ENCODE measurements at places on chromosomes 4 and X.

DNA sequence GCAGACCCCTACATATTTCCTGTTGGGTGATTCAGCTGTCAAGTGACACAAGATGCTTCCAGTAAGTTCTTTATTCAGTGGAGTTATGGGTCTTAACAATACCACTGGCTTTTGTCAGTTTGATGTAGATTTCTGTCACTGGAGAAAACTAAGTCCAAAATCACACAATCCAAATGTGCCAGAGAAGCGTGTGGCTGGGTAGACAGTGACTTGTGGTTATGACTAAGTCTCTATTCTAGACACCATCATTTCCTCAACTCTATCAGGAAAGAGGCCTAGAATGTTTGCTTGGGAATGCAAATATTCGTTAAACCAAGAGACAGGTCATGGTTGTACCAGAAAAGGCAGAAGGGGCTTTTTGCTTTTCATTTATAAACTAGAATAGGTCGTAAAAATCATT, 54.4 kb upstream of the HS3ST1 start:
- DNase-seq, result no peak

DNA sequence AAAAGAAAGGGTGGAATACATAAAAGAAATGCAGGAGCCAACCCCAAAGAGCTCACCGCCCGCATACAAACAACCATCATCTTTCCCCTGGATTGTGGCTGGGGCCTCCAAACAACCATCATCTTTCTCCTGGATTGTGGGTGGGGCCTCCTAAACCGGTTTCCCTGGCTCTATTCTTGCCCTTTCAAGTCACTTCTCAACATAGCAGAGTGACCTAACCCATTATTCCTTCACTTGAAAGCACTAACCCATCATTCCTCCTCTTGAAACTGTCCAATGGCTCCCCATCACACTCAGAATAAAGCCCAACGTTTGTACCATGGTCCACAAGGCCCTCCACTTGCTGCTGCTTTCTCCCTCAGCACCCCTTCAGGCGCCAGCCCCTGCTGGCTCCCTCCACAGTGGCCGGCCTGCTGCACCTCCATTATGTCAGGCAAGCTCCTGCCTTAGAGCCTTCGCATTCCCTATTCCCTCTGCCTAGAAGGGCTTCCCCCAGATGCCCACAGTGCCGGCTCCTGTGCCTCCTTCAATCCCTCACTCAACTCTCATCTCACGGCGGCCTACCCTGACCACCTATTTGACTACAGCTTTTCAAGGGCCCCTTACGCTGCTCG, 24.1 kb downstream of the SMIM43 start:
- no peak for DNase-seq

DNA sequence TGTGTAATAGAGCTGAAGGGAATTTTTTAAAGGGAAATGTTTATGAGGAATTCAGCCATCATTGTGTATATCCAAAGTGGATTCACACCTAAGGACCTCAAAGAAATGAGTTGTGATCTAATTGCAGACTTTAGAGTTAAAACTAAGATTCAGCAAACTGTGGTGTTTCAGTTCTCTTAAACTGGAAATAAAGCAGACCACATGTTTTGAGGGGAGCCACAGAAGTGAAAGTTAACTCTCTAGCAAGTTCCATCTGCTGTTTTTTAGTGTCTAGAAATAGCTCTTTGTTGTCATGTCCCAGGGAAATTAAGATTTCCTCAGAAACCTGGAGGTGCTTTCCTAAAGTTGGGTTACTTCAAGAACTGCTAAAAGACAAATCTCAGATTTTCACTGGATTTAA, 97.3 kb upstream of the DDX3X start:
- no peak for DNase-seq

DNA sequence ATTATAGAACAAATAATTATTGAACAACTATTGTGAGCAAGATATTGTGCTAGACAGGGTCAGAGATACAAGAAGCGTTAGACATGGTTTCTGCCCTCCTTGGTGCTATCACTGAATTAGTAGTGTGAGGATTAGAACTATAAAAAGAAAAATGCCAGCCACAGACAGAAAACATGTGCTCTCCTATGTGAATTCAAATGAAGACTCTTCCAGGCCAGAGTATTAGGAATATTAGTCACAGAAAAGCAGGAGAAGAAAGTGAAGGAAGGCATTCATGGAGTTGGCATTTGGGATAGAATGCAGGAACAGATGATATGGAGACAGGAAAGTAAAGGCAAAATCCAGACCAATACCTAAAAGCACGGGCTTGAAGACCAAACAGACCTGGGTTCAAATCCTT, 179.6 kb upstream of the TENM3 start:
- DNase-seq, result no peak

DNA sequence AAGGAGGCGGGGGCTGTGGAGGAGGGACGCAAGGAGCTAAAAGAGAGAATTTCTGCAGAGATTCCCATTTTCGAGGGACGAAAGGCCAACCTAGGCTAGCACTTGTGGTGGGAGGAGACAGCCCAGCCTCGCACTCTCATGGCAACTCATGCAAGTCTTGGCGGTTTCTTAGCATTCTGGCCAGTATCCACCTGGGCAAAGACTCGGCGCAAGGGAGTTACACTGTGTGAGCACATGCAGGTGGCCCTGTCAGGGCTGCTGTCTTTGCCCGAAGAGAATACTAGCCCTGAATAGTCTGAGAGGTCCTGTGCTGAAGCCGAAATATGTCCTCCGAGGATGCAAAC, 15.5 kb downstream of the MCF2 start:
- DNase-seq, result no peak

- DNase-seq, result no peak
These were observed 20.7 kb downstream of the ACE2 start for GRCh38 chrX:15579778-15580747.

DNA sequence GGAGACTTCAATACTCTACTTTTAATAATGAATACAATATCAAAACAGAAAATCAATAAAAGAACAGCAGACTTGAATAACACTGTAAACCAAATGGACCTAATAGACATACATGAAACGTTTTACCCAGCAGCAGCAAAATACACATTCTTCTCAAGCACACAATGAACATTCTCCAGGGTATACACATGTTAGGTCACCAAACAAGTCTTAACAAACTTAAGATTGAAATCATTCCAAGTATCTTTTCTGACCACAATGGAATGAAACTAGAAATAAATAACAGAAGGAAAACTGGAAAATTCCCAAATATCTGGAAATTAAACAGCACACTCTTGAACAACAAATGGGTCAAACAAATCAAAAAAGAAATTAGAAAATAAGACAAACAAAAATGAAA, 145.0 kb upstream of the CT83 start:
- no peak for DNase-seq

DNA sequence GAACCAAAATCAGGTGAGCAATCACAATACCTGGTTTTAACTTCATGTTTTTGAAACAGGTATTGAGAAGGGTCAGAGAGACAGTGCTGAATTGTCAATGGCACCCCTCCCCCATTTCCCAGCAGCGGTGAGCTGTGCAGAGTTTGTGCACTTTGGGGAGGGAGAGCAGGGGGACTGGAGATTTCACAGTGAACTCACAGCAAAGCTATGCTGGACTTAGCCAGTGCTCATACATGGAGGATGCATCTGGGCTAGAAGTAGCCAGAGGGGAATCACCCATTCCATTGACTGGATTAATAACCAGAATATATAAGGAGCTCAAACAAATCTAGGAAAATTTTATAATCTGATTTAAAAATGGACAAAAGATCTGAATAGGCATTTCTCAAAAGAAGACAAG, 612.6 kb downstream of the STPG2 start:
- no peak for DNase-seq

GRCh38 chrX:15989716-15990115, 133.6 kb upstream of the GRPR start:
- DNase-seq, result no peak

DNA sequence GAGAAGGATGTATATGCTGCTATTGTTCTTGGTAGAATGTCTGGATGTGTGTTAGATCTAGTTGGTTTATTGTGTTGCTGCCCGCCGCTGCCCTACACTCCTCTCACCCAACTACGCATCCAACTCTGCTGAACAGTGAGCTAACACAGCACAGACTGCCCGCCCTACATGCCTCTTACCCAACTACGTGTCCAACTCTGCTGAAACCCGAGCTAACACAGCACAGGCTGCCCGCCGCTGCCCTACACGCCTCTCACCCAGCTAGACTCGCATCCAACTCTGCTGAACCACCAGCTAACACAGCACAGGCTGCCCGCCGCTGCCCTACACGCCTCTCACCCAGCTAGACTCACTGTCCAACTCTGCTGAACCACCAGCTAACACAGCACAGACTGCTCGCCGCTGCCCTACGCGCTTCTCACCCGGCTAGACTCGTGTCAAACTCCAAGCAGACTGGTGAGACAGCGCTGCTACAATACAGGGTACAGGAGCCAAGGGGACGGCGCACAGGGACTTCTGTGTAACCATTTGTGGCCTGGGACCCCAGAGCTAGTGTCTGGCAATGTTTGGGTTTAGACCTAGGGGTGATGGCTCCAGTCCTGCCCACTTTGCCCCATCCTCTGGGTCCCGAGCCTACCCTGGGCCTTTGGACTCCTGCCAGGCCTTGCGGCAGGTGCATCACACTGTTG, 11.6 kb upstream of the CTBP1 start:
- no peak for DNase-seq

- no peak for DNase-seq
These were observed 124.3 kb downstream of the STIM2 start for GRCh38 chr4:26984896-26985295.

DNA sequence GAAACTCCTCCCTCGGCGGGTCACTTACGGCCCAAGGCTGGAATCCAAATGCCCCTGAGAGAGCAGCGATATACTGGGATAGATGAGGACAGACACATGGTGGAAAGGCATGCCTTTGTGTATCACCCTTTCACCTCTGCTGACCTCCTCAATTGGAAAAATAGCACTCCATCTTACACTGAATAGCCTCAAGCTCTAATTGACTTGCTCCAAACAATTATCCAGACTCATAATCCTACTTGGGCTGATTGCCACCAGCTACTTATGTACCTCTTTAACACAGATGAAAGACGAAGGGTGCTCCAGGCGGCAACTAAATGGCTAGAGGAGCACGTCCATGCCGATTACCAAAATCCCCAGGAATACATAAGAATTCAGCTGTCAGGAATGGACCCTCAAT, 1142.2 kb downstream of the ARAP2 start:
- DNase-seq, result no peak

DNA sequence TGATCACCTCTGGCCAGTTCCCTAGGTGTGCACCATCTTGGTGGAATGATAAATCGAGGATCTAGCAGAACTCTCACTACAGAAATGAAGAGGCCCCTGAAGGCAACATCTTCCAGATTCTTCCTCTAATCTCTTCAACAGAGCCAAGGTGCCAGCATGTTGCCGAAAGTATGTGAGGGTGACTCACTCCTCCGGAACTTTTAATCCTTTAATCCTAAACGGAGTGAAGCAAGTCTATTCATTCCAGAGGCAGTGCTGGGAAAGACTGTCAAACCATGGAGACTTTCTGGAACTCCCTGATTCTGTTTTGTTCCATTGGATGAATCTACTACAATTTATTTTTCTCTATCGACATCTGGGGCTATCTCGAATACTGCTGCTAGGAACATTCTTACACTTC, 68.7 kb downstream of the SUPT20HL2 start:
- no peak for DNase-seq

DNA sequence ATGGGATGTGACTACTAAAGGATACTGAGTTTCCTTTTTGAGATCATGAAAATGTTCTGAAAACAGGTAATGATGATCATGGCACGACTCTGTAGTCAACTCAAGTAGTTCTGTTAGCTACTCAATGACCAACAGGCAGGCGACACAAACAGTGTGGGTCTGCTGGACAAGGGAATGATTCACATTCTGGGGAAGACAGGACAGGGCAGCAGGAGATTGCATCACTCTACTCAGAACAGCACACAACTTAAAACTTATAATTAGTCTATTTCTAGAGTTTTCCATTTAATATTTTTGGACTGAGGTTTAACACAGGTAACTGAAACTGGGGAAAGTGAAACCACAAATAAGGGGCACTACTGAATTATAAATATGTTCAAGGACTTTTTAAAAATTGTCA, 365.2 kb downstream of the PRDM5 start:
- DNase-seq, result no peak

DNA sequence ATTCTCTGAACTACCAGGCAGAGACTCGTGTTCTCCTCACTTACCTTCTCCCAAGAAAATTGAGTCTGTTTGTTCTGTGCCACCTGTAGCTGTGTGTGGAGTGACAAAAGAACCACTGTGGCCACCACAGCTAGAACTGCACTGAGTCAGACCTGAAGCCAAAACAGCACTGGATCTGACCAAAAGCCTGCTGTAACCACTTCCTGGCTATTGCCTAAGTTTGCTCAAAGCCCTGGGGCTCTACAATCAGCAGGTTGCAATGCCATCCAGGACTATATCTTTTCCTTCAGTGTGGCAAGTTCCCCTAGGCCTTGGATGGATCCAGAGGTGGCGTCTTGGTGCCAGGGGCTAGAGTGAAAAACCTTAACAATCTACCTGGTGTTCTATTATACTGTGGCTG, 449.1 kb downstream of the FAM133A start:
- no peak for DNase-seq

DNA sequence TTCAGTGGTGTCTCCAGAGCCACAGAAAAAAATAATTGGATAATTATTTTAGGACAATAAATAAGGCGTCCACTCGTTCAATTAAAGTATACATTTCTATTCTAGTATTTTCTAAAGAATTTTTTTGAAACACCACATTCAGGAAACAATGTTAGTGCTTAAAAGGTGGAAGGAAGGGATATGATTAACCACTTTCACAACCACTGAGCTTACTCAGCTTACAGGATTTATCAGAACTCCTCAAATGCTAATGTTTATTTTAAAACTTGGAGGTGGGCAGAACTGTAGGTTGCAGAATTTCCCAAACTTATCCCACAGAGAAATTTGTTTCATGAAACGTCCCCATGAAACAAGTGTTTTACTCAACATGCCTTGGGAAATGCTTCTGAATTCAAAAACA, 54.3 kb upstream of the MAGEB2 start:
- DNase-seq, result no peak

GRCh38 chrX:135168486-135168885, 2.7 kb downstream of the CT55 start:
- DNase-seq, result no peak

DNA sequence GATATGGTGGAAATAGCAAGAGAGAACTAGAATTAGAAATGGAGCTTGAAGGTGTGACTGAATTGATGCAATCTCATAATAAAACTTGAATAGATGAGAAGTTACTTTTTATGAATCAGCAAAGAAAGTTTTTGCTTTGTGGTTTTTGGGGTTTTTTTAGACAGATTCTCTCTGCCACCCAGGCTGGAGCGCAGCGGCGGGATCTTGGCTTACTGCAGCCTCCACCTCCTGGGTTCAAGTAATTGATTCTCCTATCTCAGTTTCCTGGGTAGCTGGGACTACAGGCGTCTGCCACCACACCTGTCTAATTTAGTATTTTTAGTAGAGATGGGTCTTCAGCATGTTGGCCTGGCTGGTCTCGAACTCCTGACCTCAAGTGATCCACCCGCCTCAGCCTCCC, 23.7 kb upstream of the NEIL3 start:
- DNase-seq, result no peak

DNA sequence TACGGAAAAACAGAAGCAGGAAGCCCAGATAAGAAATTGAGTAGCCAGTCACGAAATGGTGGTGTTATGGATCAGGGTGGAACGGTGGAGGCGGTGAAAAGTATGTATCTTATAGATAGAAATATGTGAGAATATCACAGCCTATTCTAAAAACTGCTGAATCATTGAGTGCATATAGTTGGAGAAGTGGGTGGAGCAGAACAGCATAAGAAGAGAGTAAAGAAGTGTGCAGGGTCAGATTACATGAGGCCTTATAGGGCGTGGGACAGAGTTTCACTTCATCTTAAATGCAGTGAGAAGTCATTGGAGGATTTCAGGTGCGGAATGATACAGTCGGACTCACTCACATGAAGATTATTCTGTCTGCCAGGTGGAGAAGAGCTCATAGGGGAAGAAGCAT, 293.1 kb downstream of the TRIML1 start:
- no peak for DNase-seq

Data from smooth muscle cell of the brain vasculature (primary cell).